ENCODE measurements at places on chromosomes 1 and 21.

- DNase-seq, result no peak
Measured at GRCh38 chr21:41691205-41692184, 75.4 kb downstream of the RIPK4 start.

- peak; percentile 80 for DNase-seq
Measured at GRCh38 chr1:170893655-170894297, 41.6 kb upstream of the MROH9 start.

GRCh38 chr1:170305777-170306512, 160.2 kb downstream of the NTMT2 start:
- DNase-seq, result no peak

GRCh38 chr21:34003428-34003827, 70.0 kb upstream of the MRPS6 start:
- DNase-seq, result no peak

GRCh38 chr1:37677143-37677439, 15.2 kb upstream of the CDCA8 start:
- DNase-seq, result no peak

GRCh38 chr1:182833271-182833670, 5.9 kb upstream of the DHX9 start:
- DNase-seq, result no peak

DNA sequence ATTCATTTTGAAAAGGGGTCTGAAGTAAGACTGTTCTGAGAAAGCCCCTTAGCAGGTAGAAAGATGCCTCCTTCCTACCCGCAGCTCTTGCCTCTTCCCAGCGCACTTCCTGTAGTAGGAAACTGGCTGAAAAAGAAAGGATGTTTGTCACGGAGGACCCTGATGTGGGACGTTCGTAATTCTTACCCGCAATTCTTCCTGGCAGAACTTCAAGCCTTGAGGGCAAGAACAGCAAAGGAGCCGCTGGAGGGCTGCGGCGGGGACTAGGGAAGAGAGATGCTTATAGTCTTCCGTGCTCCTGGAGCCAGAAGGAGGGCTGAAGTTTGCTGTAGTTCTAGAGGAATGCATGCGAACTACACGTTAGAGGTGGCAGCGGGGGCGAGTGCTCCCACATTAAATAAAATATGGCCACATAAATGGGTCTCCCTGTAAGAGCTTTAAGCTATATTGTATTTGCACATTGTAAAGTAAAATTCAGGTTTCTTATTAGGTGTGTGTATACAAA, 6.3 kb downstream of the C1orf53 start:
- DNase-seq, result peak; percentile 86

- DNase-seq, result no peak
Measured at GRCh38 chr1:199794105-199794863, 233.2 kb upstream of the NR5A2 start.

DNA sequence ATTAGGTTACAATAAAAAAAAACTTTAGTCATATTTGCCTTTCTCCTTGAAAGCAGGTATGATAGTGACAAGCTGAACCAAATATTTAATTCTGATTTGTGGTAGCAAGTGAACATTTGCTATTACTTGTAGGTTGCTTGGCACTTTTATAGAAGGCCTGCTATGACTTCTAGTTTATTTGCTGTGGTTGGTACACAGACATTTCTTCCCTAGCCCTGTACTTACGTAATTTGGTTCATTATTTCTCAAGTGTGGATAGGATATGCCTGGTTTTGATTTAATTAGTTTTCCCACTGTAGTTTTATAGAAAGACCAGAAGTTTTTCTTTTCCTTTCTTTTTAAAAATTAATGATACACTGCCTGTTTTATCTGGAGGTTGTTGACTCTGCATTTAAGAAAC, 55.9 kb downstream of the PPP2R5A start:
- DNase-seq, result no peak

- DNase-seq, result no peak
Measured at GRCh38 chr1:153770797-153771196, 4.4 kb upstream of the SLC27A3 start.

DNA sequence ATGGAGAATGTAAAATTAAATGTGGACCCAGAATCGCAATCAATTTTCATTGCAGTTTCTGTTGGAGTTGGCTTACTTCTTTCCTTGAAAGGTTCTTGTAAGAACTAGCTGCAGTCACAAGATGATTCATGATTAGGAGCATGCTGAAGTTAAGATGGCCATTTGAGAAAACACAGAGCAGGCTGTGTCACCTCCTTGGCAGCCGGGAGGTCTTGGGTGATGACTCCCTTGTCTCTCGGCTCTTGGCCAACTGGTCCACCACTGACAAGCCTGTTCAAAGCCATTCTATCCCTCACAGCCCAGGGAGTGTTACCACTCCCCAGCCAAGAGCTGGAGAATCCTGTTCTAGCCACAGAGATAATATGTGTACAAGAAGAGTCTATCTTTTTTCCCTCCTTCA, 40.6 kb downstream of the OPTC start:
- no peak for DNase-seq

GRCh38 chr1:247557926-247558674, 9.2 kb downstream of the GCSAML start:
- DNase-seq, result no peak

DNA sequence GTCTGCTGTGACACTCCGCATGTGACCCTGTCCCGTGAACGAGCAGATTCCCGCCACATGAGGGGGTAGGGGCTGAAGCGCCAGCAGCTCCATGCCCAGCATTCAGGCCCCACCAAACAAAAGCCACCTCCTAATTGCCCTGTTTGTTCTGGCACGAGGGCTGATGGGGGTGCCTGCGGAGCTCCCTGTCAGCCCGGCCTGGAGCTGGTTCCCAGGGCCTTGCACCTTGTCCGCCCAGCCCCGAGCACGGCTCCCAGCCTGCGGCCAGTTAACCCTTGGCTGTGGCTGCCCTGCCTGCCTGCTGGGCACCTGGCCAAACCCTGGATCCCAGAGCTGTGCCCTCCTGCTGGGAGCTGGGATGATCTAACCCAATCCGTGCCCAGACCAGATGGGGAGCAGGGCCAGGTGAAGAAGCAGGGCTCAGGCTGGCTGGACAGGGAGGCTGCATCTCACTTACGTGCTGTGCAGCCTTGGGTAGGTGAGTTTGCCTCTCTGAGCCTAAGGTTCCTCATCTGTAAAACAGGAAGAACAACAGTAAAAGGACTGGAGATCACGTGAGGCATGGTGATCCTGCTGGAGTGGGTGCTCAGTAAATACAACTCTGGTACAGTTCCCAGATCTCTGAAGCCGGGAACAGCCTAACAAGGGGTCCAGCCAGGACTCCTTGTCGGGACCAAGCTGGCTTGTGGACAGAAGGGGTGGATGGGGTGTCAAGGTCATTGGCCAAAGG, 110.9 kb upstream of the IFFO2 start:
- no peak for DNase-seq

GRCh38 chr1:8651236-8651890, 166.1 kb downstream of the RERE start:
- no peak for DNase-seq

Data from SK-N-MC (cell line).